ENCODE measurements at places on chromosomes 1 and 21. TPM values are rescaled to one million over a fixed set of nuclear protein-coding genes. Genes with fewer than 3 reads are reported as not detected.

The NIBAN1 gene
- 169 TPM for total RNA-seq

The HES5 gene
- total RNA-seq: 3.8 TPM

The LCE2C gene
- not detected for total RNA-seq

The ACTL8 gene
- not detected for total RNA-seq

The HP1BP3 gene
- 131 TPM for total RNA-seq

The KLF17 gene
- total RNA-seq: not detected
